Activated CD4-positive, CD25-positive, alpha-beta regulatory T cell treated with anti-CD3 and anti-CD28 coated beads, Interleukin-2, amount 50 U/mL, for 24 hours (primary cell): ENCODE measurements at places on chromosomes 3 and 15.
A peak's percentile ranks its signal among the peaks of the same experiment; 100 is the strongest.

DNA sequence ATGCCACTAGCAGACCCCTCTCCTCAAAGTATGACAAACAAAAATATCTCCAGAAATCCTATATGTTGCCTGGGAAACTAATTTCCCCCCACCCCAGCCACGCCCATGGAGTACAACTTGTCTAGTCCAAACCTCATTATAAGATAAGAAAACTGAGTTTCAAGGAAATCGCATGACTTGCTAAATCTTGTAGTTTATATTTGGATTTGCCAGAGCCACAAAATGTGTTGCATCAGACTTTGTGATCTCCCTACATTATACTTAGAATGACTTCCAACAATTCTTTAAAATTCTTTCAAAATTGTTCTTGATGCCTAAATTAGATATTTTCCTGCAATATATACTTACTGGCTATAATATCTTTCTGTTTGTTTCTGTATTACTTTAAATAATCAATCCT, 1034.4 kb downstream of the IGSF11 start:
- no peak for ATAC-seq

GRCh38 chr3:157532529-157533297, 29.5 kb upstream of the VEPH1 start:
- ATAC-seq = no peak

GRCh38 chr3:154791611-154792010, 288.5 kb upstream of the MME start:
- ATAC-seq = no peak

DNA sequence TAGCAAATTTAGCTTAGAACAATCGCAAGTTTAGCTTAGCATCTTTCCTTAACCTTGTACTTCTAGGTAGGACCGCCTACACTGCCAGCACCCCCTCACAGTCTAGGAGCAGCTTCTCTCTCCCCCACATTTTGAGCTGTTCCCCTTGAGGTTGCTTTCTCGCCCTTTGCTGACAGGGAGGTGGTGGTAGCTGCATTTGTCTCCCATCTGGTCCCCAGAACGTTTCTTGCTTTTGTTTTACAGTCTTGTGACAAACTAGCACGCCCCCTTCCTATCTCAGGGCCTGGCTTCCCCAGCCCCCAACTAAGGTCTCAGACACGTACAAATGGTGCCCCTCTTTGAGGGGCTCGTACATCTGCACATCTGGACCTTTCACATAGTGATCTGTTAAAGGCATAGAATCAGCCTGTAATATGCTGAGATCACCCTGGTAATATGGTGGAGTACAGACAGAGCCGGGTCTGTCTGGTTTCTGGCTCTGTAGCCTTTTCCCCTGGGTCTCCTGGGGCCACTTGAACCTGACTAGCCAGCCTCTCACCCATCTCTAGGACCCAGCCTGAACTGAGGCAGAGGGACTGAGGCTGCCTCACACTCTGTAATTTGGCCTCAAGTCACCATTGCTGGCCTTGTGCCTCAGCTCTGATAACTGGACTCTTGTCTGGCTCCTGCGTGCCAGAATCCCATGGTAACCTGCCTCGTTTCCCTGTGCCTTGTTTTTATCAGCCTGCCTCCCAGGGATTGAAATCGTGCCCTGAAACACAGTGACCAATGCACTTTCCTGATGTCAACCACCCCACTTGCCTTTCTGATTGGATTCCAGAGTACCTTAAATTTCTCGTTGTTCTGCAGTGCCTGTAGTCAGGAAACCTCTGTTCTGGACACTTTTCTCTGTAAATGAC, 27.7 kb downstream of the CRTC3 start:
- no peak for ATAC-seq

GRCh38 chr3:121431726-121432517, 113.9 kb downstream of the POLQ start:
- ATAC-seq = peak; percentile 93
